ENCODE measurements at places on chromosomes 12 and 14.

DNA sequence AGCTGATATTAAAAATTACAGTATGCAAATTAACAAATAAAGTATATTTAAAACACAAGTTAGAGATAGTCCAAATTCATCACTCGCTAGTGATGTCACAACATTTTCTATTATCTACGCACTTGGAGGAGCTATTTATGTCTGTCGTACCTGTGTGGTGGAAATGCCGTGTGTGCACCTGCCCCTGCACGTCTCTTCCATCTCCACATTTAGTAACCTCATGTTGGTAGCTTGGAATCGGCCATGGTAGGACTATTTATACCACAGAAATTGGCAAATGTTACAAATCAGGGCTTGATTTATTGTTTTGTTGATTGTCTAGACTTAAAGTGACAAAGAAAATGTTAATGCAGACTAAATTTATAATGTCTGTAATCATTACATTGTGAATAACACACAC is 62.6 kb upstream of the NTF3 start:
- DNase-seq = no peak

GRCh38 chr14:74302152-74302628 is 544 bp downstream of the ABCD4 start:
- peak; percentile 43 for DNase-seq

GRCh38 chr14:28779456-28779855 is 12.9 kb downstream of the FOXG1 start:
- no peak for DNase-seq

DNA sequence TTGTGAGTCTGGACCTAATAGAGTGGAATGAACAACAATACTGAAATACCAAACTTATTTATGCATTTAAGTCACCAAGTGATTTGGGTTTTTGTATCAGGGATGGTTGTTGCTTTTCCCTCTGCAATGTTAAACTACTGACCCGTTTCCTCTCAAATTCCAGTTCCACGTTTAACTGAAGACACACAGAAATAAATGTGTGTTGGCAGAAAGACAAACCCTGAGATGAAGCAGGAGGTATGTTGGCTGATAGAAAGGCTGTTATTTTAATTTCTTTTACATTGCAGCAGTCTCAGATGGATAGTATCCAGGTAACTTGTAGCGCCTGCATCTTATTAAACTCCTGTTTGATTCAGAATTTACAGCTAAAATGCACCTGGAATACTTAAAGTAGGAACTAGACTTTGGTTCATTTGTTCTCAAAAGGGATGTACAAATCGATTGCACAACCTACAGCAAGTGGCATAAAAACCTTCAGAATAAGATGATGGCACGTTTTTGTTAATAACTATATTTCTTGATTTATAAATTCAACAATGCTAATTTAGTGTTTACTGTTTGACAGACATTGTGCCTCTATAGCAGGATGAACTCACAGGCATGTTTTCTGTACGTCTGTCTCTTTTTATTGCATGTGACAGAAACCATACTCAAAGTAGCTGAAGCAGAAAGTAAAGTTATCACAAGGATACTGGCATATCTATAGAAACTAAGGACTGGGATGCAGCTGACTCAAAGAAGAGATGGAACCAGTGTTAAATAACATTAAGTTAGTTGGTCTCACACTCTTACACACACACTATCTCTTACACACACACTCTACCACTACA is 405.7 kb downstream of the ZFP36L1 start:
- no peak for DNase-seq

DNA sequence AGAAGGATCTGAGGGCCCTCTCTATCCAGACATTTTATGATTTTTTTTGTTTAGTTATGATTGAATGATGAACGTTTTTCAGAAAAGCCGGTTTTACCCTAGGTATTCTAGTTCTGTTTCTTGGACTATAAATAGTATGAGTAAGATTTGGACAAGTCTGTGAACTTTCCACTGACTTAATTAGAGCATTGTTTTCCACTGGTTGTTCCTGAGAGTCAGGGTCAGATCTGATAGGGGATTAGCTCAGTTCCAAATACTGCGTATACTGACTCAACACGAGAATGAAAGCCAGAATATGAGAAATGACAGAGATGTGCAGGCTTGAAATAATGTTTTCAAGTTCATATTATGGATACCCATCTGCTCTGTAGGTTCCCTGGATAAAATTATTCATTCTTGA is 361.6 kb downstream of the AEBP2 start:
- DNase-seq = no peak

DNA sequence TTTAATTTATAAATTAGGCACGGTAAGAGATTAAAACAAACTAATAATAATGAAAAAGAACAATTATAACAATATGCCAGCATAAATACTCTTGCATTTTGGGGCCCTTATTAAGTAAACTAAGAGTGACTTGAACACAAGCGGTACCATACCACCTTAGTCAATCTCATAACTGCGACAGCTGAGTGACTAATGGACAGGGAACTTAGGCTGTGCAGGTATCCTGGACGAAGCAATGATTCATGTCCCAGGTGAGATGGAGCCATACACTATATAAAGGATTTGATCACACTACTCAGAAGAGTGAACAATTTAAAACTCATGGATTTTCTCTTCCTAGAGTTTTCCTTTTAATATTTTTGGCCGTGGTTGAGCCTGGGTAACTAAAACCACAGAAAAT is 4.3 kb downstream of the KLRC4 start:
- DNase-seq = no peak

- no peak for DNase-seq
These were observed 168.4 kb upstream of the GARIN6 start for GRCh38 chr12:99479149-99479548.

- DNase-seq = no peak
These were observed 39.2 kb upstream of the PLXNC1 start for GRCh38 chr12:94109160-94109559.

DNA sequence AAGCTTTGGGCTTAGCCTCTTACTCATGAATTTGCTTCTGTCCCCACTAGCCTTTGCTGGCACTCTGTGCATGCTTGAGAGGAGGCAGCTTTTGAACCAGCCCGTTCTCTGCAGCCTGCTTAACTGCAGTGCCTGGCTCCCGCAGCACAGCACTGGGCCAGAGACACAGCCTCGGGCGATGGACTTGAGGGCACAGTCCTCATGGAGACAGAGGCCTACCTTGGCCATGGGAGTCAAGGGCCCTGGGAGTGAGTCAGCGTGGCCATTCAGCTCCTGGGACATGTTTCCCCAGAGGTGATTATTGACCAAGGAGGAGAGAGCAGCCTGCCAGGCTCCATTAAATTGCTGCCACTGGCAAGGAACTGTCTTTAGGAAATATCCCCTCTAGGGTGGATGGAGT is 93.5 kb downstream of the SMOC1 start:
- no peak for DNase-seq

- no peak for DNase-seq
These were observed 95.1 kb downstream of the SCARB1 start for GRCh38 chr12:124768452-124769162.

GRCh38 chr14:99213527-99213971 is 58.4 kb downstream of the BCL11B start:
- DNase-seq = no peak

DNA sequence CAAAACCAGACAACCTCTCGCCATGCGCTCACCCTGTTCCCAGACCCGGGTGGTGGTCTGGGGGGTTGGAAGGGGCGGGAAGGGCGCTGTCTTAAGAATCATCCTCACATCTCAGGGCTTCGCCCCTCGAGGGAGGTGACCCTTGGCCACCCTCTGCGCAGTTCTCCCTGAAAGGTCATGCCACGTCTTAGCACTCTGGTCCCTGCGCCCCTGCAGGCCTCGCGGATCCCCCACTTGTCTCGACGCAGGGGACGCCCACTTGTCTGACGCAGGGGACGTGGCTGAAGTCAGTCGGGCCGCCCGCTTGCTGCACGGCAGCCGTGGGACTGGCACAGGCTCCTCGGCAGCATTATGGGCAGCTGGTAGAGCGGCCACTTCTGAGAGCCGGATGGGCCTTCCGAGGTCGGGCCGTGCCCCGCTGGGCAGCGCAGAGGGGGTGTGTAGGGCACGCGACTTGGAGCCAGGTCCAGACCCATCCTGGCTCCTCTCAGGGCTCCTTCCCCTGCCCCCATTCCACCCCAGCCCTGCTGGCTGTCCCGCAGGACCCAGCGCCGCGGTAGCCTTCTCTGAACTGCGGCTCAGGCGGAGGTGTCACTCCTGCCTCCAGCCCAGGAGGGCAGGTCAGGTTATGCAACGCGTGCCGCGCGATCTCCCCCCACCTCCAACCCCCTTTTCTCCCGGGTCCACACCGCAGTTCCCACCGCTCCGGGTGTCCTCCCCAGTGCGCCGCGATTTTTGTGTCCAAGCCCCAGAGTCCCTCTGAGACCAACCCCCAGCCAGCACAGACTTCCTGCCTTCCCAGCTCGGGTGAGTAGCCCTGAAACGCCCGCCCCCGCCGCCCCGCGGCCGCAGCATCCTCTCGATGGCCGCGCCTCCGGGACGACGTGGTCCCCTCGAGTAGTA is 40.9 kb upstream of the CAPRIN2 start:
- no peak for DNase-seq

GRCh38 chr14:85813040-85813439 is 283.1 kb downstream of the FLRT2 start:
- no peak for DNase-seq

- DNase-seq = no peak
These were observed 10.1 kb downstream of the TMEM179 start for GRCh38 chr14:104594310-104595046.

DNA sequence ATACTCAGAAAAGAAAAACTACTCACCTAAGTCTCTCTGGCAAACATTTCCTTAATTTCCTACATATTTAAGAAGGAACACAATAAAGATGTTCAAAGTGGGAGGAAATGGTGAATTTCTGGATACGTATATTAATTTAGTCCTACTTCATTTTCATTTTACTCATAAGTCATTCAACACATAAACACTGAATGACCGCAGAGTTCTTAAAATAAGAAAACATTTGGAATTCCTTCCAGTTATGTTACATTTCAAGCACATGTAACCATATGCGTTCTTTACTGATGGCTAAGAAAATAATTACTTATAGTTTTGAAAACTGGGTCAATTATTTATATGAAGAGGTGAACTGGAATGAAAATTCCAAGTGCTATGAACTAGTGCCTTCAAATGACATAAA is 409.3 kb downstream of the BCAT1 start:
- DNase-seq = no peak

DNA sequence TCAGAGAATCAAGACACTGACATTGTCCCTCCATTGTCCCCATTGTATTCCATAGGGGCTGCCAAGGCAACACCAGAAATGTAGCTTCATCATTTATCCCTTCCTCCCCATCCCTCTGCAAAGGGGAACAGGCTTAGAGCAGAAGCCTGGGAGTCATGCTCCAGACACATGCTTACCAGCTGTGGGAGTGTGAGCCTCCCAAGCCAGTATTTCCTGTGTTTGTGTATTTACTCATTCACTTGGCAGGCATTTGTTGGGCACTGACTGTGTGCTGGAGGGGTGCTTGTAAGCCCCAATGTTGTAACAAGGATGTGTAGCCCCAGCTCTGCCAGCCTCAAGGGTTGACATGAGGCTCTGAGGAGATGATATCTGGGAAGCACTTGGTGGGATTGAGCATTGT is 46.0 kb upstream of the TCL1A start:
- DNase-seq = no peak

DNA sequence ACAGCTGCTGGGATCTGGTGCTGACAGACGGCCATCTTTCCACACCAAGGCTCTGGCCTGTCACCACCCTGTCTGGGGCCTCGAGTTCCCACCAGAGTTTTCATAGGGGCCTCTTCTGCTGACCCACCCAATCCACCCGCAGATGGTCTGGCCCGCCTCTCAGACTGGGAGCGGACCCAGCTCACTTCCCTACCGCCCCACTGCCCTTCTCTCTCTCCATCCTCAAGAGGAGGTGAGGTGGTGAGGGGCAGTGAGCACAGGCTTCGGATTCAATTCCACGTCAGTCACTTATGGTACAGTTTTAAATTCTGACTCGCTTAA is 12.3 kb upstream of the RPS6KL1 start:
- DNase-seq = no peak

DNA sequence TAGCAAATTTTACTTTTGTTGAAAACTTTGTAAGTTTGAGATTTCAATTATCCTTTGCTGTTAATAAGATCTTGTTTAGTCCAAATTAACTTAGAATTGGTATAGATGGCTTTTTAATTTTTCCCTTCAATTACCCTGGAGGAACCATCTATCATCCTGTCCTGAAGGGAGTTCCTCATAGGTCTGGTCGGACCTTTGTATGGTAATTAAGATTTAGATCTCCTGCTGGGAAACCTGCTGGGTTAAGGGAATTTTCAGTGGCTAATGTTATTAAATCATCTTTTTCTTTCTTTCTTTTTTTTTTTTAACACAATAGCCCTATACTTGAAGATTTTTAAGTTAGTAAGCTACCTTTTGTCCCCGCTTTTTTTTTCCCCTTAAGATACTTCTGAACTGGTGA is 63.0 kb upstream of the PRMT8 start:
- no peak for DNase-seq

GRCh38 chr14:41016213-41016612 is 590.5 kb upstream of the LRFN5 start:
- no peak for DNase-seq

DNA sequence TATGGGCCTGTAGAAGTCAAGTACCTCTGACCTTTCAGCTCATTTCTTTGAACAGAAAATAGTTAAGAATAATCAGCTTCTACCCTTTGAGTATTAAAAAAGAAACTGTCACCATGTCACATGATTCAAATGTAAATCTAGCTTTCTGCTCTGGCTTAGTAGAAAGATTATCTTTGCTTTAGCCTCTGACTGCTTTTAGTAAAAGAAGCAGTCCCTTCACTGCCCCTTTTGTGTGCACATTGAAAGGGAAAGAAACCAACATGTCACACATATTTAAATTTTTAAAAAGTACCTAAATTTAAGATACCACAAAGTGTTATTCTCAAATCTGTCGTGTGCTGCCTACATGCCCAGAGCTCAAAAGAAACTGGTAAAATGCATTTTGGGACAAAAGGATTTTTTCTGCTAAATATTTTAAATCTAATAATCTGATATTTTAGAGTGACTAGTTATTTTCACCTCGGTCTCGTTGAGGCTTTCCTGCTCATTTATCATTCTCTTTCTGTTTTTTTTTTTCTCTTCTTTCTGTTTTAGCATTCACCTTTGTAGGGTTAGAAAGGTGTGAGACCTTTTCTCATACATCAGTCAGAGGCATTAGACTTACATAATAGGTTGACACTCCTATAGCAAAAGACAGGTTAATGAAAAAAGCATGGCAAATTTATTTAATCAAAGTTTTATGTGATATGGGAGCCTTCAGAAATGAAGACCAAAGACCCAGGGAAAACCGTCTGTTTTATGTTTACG is 41.3 kb downstream of the SLC16A7 start:
- DNase-seq = no peak
